Activated CD8-positive, alpha-beta T cell treated with anti-CD3 and anti-CD28 coated beads for 36 hours (primary cell): ENCODE measurements at places on chromosomes 5 and 9. TPM values are rescaled to one million over a fixed set of nuclear protein-coding genes. Genes with fewer than 3 reads are reported as not detected.

- H3K4me1 ChIP-seq: no peaks in the 10 kb centered on the region
- no peak for DNase-seq
- H3K27ac ChIP-seq: no peak overlapping the region
Measured at GRCh38 chr5:158100373-158100888, 241.5 kb upstream of the CLINT1 start.

GRCh38 chr5:82356808-82357671 is 78.9 kb upstream of the RPS23 start:
- peaks cover 24% of the 10 kb centered on the region for H3K4me1 ChIP-seq
- peak; percentile 88 for DNase-seq
- H3K27ac ChIP-seq: peak overlapping the region; percentile 91
- H3K4me3 ChIP-seq: peak overlapping the region; percentile 58
- H3K36me3 ChIP-seq: no peaks in the 10 kb centered on the region

The SLC25A2 gene
- not detected for total RNA-seq

The RNF183 gene
- not detected for total RNA-seq

The SPTLC1 gene
- 39.8 TPM for total RNA-seq

- no peak overlapping the region for H3K27ac ChIP-seq
- H3K4me1 ChIP-seq: no peaks in the 10 kb centered on the region
- H3K27me3 ChIP-seq: no peaks in the 10 kb centered on the region
- DNase-seq: no peak
Measured at GRCh38 chr5:107213025-107213424, 457.7 kb downstream of the EFNA5 start.

DNA sequence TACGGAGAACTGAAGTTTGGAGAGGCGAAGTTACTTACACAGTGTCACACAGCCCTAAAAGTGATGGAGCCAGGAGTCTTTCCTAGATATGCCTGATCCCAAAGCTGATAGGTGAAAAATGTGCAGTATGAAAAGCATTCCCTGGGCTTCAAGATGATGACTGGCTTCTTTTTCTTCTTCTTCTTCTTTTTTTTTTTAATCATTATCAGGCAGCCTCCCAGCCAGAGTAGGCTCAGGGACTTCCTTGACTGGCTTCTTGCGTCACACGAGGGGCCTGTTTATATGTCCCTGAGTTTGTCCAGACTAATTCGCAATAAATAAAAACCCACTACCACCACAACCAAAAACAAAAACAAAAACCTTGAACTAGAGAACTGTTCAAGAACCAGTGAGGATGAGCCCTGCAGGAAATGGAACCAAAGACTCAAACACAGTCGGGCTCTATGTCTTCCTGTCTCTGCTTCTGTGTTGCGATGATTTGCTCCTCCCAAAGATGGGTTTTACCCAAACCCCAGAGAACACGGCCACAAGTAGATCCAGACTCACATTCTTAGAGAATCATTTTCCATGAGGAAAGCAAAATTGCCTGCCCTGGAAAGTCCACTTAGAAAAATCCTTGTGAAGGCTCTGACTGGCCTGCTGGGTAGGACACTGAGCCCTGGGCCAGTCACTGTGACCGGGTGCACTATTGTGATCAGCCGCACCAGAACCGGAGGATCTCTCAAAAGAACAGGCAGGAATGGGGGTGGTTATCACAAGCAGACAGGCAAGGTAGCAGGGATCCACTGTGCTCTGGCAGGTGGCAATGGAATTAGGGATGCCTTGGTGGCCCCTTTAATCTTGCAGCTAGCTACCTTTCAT is 38.0 kb upstream of the ADAM19 start:
- peaks cover 25% of the 10 kb centered on the region for H3K4me1 ChIP-seq
- no peaks in the 10 kb centered on the region for H3K36me3 ChIP-seq
- peaks cover 1% of the 10 kb centered on the region for H3K27me3 ChIP-seq
- no peak for DNase-seq

The CA9 gene
- total RNA-seq: 4.5 TPM

DNA sequence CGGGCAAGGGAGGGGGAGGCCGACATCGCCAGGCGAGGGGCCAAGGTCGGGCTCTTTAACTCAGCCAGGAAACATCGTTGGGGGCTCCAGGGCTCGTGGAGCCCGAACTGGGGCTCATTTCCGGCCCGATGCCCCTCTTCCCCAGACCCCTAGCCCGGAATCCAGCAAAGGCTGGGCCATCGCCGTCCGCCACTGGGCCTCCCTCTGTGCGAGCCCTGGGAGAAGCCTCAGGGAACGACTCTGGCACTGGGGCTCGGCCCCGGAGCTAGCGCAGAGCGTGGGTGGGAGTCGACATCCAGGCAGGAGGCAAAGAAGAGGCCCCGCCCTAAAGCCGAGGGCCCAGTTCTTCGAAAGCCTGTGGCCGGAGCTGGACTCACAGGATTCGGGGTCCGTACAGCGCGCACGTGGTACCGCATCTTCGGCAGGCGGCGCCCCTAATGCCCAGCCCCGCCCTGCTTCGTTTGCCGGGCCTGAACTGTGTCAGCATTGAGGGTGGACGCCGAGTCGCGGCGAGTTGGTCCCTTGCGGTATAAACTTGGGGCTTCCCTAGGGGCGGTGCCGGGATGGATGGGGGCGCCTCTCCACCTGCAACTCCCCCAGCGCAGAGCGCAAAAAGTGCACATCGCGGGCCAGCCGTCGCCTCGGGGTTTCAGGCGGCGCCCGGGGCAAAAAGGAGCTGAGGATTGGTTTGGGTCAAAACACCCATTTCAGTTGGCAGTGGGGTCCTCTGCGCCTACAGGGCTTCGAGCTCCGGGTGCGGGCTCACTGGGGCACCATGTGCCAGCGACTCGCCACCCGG is 3.6 kb upstream of the PAX5 start:
- DNase-seq: peak; percentile 37
- H3K36me3 ChIP-seq: peaks cover 6% of the 10 kb centered on the region
- H3K27ac ChIP-seq: peak overlapping the region; percentile 58
- peak overlapping the region; percentile 70 for H3K4me3 ChIP-seq
- H3K4me1 ChIP-seq: peaks cover 34% of the 10 kb centered on the region

The SLC46A2 gene
- not detected for total RNA-seq

GRCh38 chr5:54900984-54901725 is 84.2 kb downstream of the ESM1 start:
- no peaks in the 10 kb centered on the region for H3K36me3 ChIP-seq
- no peak overlapping the region for H3K4me3 ChIP-seq
- no peak overlapping the region for H3K27ac ChIP-seq
- DNase-seq: no peak
- peaks cover 54% of the 10 kb centered on the region for H3K27me3 ChIP-seq
- H3K4me1 ChIP-seq: peaks cover 17% of the 10 kb centered on the region

DNA sequence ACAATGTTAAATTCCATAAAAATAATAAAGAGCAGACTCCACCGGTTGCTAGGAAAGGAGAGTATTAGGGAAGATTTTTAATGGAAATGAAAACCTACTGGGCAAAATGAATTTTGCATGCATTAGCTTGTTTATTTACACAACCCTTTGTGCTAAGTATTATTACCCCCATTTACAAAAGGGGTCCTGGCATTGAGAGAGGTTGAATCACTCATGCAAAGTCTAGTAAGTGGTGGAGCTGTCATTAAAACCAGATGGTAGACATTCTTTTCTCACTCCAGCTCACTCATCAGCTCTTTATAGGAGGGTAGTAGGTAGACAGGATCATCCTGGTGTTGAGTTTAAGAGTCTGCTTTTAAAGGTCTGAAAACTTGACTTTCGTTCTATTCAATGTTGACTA is 395.1 kb downstream of the PLK2 start:
- no peak for DNase-seq
- H3K36me3 ChIP-seq: no peaks in the 10 kb centered on the region
- H3K27ac ChIP-seq: no peak overlapping the region
- H3K4me3 ChIP-seq: no peak overlapping the region

The PALM2AKAP2 gene
- not detected for total RNA-seq

The SLC36A2 gene
- not detected for total RNA-seq
